ENCODE measurements at places on chromosomes 5 and 9.

DNA sequence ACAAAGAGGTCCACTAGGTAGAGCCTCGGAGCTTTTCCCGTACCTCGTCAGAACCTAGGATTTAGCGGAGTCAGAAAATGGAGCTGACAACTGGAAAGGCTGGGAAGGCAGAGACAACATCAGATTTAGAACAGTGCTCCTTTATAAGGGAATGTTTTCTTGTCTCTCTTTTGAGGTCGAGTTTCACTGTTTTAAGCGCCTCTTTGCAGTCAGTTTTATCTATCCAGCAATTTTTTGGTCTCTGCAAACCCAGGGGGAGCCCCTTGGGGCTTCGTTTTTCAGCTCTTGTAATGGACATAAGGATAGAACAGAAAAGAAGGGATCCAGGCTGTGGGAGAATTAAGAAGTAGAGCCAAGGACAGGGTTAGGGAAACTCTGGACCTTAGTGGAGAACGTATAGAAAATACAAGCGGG is 80.5 kb downstream of the FNBP1 start:
- DNase-seq: no peak

- DNase-seq: no peak
Observed at GRCh38 chr5:143588933-143589662, 185.6 kb upstream of the NR3C1 start.

- no peak for DNase-seq
Observed at GRCh38 chr9:129568560-129569501, 52.1 kb downstream of the C9orf50 start.

DNA sequence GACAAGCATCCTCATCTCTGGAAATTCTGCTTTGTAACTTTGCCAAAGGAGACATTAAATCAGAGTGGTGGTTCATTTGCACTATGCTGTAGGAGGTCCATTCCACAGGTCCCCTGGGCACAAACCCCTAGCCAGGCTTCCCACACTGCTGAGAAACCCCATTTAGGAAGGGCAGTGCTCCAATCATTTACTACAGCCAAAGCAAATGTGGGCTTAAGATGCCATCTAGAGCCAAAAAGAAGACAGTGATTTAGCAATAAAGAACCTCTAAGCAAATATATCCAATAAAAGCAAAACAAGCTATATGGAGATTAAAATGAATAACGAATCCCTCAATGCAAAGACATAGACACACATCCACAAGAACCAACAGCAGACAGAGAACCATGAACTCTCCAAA is 129.0 kb upstream of the ALDH1B1 start:
- no peak for DNase-seq

DNA sequence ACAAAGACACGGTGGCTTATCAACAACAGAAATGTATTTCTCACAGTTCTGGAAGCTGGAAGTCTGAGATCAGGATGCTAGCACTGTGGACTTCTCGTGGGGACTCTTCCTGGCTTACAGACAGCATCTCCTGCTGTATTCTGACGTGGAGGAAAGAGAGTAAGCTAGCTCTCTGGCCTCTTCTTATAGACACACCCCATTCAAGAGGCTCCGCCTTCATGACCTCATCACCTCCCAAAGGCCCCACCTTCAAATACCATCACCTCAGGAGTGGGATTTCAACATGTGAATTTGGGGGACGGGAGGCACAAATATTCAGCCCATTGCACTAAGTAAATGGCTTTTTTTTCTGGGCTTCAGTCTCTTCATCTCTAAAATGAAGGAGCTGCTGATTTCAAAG is 27.6 kb downstream of the KCNMB1 start:
- no peak for DNase-seq

- no peak for DNase-seq
Observed at GRCh38 chr5:33227247-33227646, 213.5 kb upstream of the TARS1 start.

DNA sequence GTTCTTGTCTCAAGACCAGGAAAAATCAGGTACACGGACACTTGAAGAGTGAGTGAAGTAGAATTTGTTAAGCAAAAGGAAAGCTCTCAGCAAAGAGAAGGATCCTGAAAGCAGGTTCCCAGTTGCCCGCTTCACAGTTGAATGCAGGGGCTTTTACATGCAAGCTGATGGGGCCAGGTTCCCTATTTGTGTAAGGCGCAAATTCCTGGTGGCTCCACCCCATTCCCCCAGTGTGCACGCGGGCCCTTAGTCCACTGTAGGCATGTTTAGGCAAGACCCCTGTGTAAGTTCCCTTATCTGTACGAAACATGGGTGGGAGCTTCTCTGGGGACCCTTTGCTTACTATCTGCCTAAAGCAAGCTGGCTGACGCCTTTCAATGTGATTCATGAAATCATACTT is 2.7 kb upstream of the AGTPBP1 start:
- DNase-seq: no peak

DNA sequence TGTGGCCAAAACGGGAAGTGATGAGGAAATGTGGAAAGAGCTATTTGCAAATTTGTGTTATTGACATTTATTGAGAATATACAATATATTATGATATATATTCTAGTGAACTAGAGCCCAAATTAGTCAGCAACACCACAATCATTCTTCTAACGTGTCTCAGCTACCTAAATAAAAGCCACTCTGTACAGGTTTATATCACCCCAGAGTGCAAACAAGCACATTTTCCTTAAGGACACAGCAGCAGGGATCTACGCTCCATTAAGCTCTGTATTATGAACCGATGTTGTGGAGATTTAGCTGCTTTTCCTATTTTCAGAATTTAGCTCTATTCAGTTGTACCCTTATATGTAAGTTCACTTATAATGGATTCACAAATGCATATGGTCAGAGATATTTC is 77.9 kb downstream of the CDH18 start:
- DNase-seq: no peak

DNA sequence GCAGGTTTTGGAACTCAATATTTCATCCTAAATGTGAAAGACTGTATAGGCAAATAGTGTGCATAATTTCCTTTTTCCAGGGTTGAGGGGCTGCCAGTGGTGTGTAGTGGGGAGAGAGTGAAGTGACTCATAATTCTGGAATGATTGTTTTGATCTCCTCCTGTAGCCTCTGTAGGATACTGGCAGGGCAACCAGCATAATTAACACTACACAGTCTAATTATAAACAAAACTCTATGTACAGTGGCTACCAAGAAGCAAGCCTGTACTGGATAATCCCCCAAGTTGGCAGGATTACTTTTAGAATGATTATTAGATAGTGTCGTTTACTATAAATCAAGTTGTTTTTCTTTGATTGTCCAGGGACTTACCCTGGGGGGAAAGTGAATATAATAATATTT is 32.2 kb downstream of the LNPEP start:
- DNase-seq: no peak

DNA sequence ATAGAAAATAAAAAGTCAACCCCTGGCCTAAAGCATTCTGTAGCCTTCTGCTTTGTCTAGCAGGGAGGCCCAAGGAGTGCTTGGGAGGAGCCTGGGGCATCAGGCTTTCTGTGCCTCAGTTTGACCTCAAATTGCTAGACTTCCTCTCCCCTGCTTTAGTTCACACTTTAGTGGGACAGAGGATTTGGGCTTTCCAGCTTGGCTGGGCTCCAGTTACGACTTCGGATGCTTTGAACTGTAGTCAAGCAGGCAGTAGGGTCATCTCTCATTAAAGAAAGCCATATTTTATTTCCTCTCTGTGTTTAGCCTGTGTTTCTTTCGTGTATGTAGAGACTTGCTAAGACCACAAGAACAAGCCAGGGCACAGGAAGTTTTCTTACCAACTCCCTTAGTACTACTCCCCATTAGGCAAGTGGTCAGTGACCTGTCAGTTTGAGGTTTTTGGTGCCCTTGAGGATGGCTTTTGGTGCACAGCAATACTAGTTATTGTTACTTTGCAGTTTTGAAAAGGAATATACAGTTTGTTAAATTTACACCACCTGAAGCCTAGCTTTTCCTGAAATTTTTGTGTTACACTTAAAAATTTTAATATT is 334.7 kb downstream of the NDUFS4 start:
- DNase-seq: no peak

DNA sequence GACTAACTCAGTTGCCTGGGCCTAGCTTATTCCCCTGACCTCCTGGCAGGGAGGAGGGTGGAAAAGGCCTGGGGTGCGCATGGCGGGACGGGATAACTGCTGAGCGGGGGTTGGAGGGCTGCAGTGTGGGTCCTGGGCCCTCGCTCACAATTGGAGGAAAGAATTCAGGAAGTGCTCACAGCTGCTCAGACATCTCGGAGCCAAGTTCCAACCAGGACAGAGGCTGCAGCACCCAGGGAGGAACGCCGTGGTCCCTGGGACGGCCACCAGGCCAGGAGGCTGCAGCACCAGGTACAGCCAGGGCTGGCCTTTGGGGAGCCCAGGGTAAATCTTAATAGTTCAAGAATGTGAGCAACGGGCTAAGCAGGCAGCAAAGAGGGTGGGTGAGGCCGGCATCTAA is at the start of gene SPAAR:
SPAAR (plus strand) TSS at position 217 of the 400 bp plus-strand sequence. CDS start 974 bp downstream, outside the sequence.
- no peak for DNase-seq

Measured in NCI-H1417 treated with DMSO at 0.1 percent for 48 hours (cell line).